Activated CD8-positive, alpha-beta T cell treated with anti-CD3 and anti-CD28 coated beads, Interleukin-2, amount 10 ng/mL, durations not matched to agents 7 days and 5 days (primary cell): ENCODE measurements at places on chromosomes 7 and 10.

GRCh38 chr7:89771003-89771636 is 383.1 kb upstream of the STEAP1 start:
- DNase-seq, result no peak

DNA sequence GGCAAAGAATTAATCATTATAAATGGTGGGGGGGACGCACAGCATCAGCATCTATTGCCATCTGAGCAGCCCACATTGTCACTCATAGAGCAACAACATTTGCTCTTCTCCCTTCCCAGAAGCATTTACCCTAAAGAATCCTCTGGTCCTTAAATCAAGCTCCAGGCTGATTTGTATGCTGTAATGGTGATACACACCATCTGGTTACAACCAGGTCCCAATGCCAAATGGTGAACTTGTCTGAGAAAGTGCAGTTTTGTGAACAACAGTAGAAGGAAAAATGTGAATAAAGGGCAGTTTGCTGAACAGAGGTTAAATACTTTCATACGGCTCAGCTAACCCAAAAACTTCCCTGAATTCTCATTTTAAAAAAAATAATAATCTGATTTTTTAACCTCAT is 38.8 kb upstream of the TCF7L2 start:
- no peak for DNase-seq

GRCh38 chr10:53864846-53865245 is 936.2 kb downstream of the PCDH15 start:
- no peak for DNase-seq

DNA sequence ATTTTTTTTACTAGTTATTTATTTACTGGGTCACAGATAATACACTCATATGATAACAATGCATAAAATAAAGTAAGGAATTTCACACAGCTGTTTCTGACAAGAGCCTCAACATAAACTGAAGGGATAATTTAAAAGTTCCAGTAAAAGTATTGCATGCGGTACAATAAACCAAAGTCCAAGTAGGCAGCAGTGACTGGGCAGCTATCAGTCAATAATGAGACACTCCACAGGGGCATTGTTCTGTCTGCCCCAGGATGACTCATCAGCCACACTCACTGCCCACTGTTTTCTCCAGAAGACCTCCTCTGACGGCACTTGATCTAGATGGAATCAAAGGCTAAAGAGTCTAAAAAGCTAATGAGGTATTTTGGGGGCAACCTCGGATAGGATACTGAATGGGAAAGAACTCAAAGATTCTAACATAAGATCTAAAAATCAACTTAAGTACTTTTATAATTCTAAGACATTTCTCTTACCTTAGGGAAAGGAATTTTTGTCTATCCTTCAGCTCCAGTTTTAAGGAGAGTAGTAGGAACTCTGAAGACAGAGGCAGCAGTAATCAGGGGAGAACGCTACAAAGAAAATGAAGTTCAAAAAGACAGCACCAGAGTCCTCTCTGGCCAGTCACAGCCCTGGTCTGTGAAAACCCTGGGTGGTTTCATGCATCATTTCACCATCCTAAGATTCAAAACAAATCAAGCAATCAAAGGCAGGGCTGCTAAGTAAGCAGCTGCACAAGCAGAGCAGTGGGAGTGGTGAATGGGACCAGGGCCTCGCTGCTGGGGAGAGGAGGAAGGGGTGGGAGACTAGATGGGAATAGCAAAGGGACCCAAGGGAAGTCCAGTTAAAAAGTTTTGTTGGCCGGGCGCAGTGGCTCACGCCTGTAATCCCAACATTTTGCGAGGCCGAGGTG is 175.1 kb downstream of the AVL9 start:
- DNase-seq, result no peak

DNA sequence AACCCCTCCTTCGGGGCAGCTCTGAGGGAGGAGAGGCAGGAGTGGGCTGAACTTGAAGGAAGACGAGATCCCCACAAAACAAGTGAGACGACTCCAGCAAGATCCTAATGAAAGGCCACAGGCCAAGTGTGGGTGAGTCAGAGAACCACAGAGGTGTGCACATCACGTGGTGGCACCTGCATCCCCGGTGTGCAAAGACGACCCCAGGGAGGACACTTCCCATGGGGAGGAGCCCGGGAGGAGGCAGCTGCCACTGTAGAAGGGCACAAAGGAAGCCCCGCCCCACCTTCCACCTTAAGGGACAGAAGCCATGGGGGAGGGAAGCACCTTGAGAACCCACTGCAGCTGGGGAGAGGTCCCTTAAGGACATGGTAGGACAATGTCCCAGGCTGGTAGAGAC is 45.7 kb downstream of the ESYT2 start:
- no peak for DNase-seq

- DNase-seq, result no peak
These were observed 29.4 kb downstream of the CDH23 start for GRCh38 chr10:71426058-71426605.

DNA sequence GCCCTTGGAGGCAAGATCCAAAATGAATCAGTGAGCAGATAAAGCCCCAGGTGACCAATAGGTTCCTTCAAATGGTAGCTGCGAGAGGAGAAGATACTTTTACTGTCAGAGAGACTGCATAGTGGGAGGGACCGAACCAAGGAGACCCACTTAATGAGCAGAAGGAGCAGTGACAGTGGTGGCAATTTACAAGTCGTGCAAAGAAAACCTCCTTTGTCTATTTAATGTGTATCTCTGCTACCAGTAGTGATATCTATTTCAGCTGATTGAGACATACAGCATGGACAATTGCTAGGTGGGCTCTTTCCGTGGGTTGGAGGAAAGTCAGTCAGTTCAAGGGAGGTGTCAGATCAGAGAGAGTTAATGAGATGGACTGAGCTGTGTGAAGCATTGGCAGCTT is 480.4 kb downstream of the GATA3 start:
- no peak for DNase-seq

DNA sequence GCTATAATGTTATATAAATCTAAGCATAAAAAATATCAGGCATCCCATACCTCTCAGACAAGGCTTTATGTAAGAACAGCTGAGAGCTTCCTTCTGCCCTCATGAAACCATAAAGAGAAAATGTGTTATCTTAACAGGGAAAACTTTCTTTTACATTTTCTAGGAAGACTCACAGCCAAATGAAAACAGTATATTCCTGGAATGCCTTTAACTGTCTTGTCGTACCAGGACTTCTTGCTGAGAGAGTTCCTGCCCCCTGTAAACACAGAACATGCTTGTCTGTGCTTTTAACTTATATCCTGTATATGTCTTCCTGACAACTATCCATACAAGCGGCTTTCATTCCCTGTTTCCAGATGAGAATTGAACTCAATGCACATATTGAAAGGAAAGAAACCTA is 64.8 kb upstream of the AHR start:
- DNase-seq, result no peak
